ENCODE measurements at places on chromosomes 4 and X.
A peak's percentile ranks its signal among the peaks of the same experiment; 100 is the strongest.

- DNase-seq, result no peak
These were observed 23.3 kb upstream of the BCOR start for GRCh38 chrX:40120838-40121580.

DNA sequence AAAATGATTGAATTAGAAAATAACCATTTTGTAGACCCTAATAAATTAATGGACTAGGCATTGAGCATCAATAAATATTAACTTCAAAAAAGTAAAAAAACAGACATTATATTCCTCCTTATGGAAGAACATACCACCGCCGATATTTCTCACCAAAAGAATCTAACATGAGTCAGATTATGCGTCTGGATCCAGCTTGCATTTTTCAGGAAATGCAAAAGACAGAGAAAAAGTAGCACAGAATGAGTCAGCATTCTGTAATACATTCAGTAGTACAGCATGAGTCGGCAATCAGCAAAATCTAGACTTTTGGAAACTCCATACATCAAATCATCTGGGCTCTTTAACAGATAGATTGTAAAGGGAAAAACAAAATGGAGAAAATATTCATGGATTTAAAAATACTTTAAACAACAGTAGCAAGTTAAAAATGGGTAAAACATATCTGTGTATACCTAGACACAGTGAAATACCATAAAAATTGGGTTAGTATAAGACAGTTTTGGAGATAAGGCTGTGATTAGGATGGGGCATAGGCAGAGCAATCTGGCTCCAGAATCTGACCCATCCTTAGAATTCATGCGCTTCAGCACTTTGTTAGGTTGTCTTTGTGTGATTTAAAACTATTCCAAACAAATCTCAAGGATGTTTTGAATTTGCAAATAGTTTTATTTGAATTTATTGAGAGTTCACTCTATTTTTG is 633.0 kb upstream of the FAM241A start:
- DNase-seq, result no peak

GRCh38 chr4:98822144-98822543 is 106.8 kb downstream of the EIF4E start:
- no peak for DNase-seq

GRCh38 chrX:2500803-2501558 is at the start of the genes DHRSX and ZBED1:
Gene DHRSX (minus strand): TSS chrX:2500976. CDS start chrX:2500925, 51 bp downstream.
Gene ZBED1 (minus strand): TSS chrX:2500976. CDS start chrX:2490719, 10,257 bp downstream.
- no peak for DNase-seq

- no peak for DNase-seq
These were observed 178.5 kb downstream of the DCHS2 start for GRCh38 chr4:154313004-154313585.

- DNase-seq, result no peak
These were observed 354.3 kb upstream of the GATB start for GRCh38 chr4:152115118-152115517.

- DNase-seq, result no peak
These were observed 45.1 kb upstream of the FGF2 start for GRCh38 chr4:122781486-122781885.

- DNase-seq, result no peak
These were observed 59.1 kb downstream of the SPATA18 start for GRCh38 chr4:52110171-52110570.

GRCh38 chr4:6349896-6350603 is 80.4 kb downstream of the WFS1 start:
- DNase-seq, result no peak

- DNase-seq, result peak; percentile 28
These were observed 84.0 kb upstream of the BMP2K start for GRCh38 chr4:78691971-78692821.

DNA sequence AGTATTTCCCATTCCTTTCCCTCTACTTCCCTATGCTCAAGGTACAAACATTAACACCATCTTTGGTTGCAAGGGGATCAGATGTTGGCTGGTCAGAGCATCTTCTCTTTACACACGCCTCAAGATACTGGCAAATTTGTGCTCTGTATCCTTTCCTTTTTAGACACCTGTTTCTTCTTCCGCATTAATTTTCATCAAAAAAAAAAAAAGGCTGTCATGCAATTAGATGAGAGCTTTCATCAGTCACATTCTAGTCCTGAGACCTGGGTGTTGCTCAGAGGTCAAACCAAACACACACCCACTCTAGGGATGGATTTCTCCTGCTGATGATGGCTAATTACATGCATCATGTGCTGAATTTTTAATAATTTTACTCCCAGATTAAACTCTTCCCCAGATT is 2.0 kb downstream of the RELL1 start:
- DNase-seq, result no peak

GRCh38 chr4:14816623-14817261 is 185.5 kb upstream of the CPEB2 start:
- no peak for DNase-seq

DNA sequence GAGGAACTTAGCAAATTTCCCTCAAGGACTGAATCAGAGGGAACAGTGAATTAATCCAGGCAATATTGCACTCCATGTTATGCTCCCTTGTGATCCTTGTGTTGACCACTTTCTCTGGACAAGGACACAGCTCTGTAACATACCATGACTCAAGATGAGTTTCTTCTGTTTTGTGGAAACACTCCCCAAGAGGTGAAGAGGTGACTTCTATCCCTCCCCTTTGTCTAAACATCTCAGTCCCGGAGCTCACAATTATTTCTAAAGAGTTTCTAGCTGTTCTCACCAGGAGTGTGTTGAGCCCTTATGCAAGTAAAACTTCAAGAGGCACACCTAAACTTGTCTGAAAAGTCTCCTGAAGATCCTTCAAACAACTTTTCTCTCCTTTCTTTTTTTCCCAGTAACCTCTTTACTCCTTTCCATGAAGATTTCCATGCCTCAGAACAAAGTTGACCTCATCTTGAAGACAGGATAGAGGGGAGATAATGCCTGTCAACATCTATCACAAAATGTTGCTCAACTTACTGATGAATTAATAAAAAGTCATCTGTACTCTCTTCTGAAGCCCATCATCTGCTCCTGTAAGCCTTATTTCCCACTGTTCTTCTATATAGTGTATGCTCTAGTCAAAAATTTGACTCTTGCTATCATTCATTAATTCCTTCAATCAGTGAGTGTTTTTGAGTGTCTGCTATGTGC is 429.1 kb downstream of the SPRY1 start:
- no peak for DNase-seq

- no peak for DNase-seq
These were observed 64.8 kb downstream of the TMEM131L start for GRCh38 chr4:153531000-153531358.

- DNase-seq, result peak; percentile 71
These were observed 57.6 kb downstream of the PROM1 start for GRCh38 chr4:16026160-16026761.

DNA sequence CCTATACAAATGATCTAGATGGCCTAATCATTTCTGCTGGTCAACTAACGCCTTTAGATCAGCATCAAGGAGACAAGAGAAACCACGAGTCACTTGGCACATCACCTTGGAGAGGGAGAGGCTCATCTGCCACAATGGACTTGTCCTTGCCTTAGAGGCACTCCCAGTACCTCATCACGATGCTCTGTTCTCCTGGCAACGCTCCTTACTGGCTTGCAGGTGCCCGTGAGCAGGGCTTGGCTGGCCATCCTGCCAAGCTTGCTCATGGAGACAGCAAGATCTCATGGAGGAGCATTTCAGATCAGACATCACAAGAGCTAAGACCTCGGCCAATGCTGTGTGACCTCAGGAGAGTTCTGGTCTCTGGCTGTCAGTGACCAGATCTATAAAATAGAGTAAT is 2.7 kb upstream of the SMIM20 start:
- DNase-seq, result no peak

- DNase-seq, result no peak
These were observed 54.7 kb downstream of the CD38 start for GRCh38 chr4:15832523-15833451.

DNA sequence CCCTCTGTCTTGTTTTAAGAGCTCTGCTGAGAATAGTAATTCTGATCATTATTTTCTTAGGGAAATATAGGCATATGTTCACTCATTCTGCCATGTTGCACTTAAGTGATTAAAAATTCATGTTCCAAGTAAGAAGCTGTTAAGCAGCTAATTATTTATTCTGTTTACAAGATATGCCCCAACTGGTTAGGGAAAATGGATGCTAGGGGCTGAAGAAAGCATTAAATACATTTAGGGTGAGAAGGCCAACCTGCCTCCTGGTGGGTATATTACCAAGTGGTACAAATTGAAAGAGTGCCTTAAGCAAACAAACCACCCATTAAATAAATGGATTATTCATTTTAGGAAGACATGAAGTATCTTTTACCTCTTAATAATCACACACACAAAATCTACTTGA is 392.6 kb upstream of the EPHA5 start:
- DNase-seq, result no peak

GRCh38 chr4:12770351-12770750 is 713.8 kb downstream of the RAB28 start:
- no peak for DNase-seq

DNA sequence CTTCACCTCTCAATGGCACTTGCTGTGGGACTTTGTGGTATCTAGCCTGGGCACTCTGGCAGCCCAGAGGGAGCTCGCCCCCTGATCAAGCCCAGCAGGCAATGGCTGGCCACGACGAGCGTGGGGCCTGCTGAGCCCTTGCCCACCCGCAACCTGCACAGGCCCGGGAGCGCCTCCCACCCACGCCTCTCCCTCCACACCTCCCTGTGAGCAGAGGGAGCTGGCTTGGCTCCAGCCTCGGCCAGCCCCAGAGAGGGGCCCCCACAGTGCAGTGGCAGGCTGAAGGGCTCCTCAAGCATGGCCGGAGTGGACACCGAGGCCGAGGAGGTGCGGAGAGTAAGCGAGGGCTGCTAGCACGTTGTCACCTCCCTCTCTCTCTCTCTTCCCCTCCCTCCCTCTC is 595.8 kb downstream of the TRIML1 start:
- DNase-seq, result no peak

GRCh38 chr4:100938698-100939097 is 408.6 kb downstream of the PPP3CA start:
- DNase-seq, result no peak

- no peak for DNase-seq
These were observed 381.2 kb downstream of the STPG2 start for GRCh38 chr4:97762115-97762512.

GRCh38 chrX:39956803-39957394 is 140.9 kb downstream of the BCOR start:
- no peak for DNase-seq

GRCh38 chr4:88097781-88098180 is 60.7 kb downstream of the ABCG2 start:
- DNase-seq, result no peak

- no peak for DNase-seq
These were observed 790.1 kb downstream of the TECRL start for GRCh38 chr4:63618883-63619718.
